ENCODE measurements at places on chromosomes 3 and 15.

GRCh38 chr3:55650011-55650410, 162.9 kb upstream of the WNT5A start:
- no peak for DNase-seq

GRCh38 chr3:179872842-179873241, 163.9 kb downstream of the PEX5L start:
- no peak for DNase-seq

DNA sequence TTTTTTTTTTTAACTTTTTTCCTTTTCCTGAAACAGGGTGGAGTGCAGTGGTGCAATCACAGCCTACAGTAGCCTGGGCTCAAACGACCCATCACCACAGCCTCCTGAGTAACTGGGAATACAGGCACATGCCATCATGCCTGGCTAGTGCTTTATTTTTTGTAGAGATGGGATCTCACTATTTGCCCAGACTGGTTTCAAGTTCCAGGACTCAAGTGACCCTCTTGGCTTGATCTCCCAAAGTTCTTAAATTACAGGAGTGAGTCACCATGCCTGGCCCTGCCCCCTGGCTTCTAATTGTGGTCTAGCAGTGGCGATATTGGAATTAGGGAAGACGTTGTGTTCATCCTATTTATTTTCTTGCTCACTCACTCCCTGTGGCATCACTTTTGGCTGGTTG, 1138.4 kb downstream of the SI start:
- peak; percentile 16 for DNase-seq

DNA sequence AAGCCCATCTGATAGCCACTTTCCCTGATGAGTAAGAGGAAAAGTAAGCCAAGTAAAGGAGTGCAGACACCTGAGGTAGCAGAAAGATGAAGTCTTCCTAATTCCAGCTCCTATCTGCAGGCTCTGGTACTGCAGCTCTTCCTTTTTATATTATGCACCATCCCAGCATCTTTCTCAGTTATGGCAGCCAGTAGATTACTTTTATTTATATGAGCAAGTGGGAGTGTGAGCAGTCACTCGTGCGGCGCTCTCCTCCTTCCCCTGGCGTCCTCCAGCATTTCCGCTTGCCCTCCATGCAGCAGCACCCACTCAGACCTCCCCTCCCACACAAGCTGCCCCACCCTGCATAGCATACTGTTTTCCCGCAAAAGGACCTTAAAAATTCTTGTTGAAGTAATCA, 465.9 kb upstream of the DPPA4 start:
- peak; percentile 6 for DNase-seq

- DNase-seq = no peak
Observed at GRCh38 chr3:131735116-131735515, 232.3 kb upstream of the MRPL3 start.

GRCh38 chr3:73605412-73605811, 19.3 kb downstream of the PDZRN3 start:
- no peak for DNase-seq

GRCh38 chr15:70810916-70811578, 42.9 kb downstream of the LARP6 start:
- DNase-seq = no peak

- no peak for DNase-seq
Observed at GRCh38 chr3:33993631-33994030, 195.2 kb downstream of the PDCD6IP start.

DNA sequence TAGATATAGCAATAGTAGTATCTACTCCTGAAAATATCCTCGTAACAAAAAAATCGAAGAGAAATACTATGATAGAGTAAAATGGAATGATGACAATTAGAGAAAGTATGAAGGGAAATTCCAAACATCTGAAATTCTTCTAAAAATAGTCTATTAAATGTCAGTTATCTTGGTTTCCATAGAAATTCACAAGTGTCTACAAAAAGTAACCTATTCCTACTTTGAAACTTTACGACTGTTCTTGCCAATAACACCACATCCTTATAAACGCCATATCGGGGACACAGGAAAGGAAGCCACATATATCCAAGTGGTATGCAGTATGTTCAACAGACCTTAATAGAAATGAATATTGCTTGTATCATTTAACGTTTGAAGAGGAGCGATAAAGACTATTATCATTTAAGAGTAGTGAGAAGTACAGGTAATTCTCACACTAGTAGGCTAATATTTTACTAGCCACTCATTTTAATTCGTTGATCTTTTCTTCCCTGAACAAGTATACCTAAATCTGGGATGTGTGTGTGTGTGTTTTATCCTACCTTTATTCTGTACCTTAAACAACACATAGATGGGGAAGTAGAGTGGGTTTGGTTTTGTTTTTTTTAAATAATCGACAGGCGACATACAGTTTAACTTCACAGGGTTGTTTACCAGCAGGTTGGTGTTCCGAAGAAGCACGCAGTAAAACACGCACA, 1.2 kb downstream of the GPR176 start:
- DNase-seq = no peak

DNA sequence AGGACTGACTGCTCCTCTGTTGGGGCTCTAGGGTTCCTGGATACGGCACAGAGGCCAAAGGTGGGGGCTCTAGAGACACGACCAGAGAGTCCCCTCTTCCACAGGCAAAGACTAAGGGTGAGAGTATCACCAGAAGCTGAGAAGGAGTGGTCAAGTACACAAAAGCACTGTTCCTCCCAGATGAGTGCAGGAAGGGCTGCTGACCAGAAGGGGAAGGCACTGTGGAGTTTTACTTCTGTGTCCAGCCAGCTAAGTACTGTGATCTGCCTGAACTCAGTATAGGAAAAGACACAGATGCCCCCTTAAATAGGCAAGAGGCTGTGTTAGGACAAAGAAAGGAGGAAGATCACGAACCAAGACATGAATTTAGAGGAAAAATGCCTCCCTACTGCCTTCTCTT, 11.7 kb downstream of the MRPS11 start:
- DNase-seq = no peak

DNA sequence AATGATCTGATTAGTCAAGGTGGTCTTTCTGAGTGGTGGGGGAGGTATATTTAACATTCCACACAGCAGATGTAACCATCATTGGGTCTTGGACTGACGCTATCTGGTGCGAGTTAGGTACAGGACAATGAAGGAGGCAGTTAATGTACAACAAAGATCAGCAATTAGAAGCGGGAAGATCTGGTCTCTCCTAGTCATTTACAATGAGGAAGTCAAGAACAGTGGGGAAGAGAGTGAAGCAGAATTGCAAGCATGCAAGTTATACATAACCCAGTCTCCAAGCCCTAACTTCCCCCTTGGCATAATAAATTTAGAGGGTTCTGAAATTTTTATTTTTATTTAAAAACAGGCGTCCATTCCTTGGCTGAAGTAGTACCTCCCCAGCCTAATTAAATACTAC, 14.1 kb downstream of the GPD1L start:
- no peak for DNase-seq

- no peak for DNase-seq
Observed at GRCh38 chr3:128575777-128576176, 74.8 kb downstream of the RPN1 start.

DNA sequence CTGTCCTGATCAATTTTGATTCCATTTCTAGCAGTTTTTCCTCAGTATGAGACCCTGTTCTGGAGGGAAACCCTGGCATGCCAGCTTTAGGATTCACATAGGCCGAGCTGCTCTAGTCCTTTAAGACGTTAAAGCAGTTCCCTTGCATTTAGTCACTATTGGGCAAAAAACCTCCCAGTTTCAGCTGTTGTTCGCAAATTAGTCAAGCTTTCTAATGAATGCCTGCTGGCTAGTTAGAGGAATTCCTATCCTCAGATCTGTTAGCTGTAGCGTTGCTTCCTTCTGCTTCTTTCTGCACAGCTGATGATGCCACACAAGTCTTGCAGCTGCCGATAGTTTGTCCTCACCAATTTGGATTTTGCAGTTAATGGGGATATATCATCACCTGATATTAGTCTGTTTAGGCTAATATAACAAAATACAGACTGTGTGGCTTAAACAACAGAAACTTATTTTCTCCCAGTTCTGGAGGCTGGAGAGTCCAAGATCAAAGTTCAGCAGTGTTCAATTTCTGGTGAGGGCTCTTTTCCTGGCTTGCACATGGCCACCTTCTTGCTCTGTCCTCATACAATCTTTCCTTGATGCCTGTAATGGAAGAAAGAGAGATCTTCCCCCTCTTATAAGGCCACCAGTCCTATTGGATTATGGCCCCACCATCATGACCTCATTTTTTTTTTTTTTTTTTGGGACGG, 7.5 kb upstream of the UBL7 start:
- no peak for DNase-seq

DNA sequence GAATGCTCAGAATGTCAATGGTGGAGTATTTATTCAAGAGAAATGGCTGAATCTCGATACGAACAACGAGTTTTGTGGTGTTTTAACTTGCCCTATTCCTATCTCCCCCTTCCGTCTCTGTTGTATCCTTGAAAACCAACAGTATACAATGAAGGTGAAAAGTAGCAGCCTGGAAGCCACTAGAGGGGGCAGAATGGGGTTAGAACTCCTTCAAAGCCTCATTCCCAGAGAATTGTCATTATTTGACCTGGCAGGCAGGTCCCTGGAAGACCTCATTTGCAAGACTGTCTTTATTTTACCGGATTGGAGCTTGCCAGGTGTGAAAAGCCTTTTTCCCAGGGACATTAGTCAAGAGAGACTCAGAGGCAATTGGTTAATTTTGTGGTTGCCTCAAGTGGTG, 139.4 kb downstream of the LRRC28 start:
- DNase-seq = no peak

DNA sequence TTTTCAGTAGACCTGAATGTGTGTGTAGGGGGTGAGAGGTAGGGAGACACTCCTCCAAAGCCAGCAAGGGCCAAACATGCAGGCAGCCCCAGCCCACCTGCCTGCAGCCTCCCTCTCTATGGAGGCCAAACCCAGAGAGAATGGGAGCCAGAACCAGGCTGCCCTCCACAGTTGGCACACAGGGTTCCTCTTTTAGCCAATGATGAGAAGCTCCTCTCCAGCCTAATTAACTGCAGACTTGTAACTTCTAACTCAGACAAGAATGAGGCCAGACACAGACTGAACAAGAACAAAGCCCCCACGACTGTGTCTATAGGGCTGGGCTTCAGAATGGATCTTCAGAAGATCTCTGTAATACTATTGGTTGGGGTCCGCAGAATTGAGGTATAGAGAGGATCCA, 12.3 kb upstream of the TLE3 start:
- DNase-seq = no peak

GRCh38 chr3:36648241-36649034, 115.9 kb downstream of the DCLK3 start:
- DNase-seq = no peak

DNA sequence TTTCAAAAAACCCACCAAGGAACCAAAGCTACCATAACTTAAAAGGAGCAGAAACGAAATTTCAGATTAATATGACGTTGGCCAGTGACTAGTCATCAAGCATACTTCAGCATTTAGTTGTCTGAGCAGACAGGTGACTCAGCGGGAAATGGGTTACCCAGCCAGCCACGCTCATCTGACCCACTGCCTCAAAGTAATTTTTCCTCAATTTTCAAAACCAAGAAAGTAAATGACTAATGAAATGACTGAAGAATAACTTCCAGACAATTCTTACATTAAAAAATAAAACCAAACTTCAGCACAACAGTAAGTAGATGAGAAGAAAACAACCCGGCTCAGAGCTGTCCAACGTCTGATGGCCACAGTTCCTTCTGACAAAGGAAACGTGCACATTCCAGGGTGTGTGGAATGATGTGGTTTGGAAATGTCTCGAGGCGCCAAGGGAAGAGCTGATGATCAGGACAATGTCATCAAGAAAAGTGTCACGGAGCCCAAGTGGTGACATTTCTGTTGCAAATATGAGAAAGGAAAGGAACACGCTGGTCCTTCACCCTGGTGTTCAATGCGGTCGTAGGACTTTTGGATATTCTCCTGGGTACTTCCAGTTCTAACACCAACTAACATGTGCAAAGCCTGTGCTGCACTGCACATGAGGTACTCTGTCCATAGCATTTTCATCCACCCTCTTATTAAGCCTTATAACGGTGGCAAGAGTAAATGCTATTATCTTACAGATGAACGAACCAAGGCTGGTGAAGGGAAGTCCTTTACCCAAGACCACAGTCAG, 79.1 kb downstream of the FOXP1 start:
- DNase-seq = no peak

DNA sequence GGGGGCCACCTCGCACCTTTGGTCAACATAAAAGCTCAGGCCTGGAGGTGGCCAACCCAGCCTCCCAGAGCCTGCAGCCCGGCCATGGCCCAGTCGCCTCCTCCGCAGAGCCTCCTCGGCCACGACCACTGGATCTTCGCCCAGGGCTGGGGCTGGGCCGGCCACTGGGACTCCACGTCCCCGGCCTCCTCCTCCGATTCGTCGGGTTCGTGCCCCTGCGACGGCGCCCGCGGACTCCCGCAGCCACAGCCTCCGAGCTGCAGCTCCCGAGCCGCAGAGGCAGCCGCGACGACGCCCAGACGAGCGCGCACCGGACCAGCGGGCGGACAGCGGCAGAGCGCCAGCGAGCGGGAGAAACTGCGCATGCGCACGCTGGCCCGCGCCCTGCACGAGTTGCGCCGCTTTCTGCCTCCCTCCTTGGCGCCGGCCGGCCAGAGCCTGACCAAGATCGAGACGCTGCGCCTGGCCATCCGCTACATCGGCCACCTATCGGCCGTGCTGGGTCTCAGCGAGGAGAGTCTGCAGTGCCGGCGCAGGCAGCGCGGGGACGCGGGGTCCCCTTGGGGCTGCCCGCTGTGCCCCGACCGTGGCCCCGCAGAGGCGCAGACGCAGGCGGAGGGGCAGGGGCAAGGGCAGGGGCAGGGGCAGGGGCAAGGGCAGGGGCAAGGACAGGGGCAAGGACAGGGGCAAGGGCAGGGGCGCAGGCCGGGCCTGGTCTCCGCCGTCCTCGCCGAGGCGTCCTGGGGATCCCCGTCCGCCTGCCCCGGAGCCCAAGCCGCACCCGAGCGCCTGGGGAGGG, at the start of gene MESP2:
Gene MESP2 (plus strand): TSS at position 59 of the 799 bp plus-strand sequence. CDS start 26 bp downstream, at position 85.
- DNase-seq = peak; percentile 94

DNA sequence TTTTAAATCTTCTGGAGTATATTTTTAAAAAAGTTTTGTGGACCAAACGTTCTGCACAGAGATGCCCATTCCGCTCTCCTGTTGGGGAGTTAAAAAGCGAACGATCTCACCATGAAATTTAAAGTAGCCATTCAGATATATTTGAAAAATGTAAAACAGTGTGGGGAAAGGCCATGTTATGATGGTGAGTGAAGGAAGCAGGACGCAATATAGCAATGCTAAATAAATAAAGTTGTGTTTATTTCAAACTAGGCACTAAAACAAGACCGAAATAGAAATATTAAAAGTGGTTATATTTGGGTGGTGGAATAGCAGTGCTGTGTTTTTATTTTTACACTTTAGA, 327 bp upstream of the CCDC13 start:
- no peak for DNase-seq

- DNase-seq = peak; percentile 22
Observed at GRCh38 chr15:50828610-50829206, 63.2 kb upstream of the SPPL2A start.

DNA sequence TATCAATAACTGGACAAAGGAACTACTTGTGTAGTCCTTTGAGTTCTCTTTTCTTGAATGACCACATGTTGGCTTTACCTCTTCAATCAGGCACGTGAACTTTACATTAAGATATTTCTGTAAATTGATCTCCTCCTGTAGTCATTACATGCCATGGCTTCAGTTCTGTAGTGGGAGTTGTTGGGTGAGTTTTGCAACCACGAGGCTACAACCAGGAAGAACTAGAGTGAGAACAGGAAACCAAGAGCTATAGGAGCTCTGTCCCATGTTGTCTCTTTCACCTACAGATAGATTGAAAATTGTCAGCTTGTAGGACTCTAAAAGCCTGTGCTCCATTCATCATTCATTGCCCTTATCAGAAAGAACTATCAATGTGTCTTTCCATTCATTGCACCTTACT, 2.0 kb downstream of the RSRC1 start:
- DNase-seq = no peak

GRCh38 chr3:31957106-31957505, 24.0 kb downstream of the OSBPL10 start:
- DNase-seq = no peak

GRCh38 chr3:177300039-177300833, 103.0 kb upstream of the TBL1XR1 start:
- no peak for DNase-seq

Data from HEK293T (cell line).